Renal pelvis (tissue), 12 donors: ENCODE measurements at places on chromosomes 2 and 18. TPM values are rescaled to one million over a fixed set of nuclear protein-coding genes. Genes with fewer than 3 reads are reported as not detected.
A peak's percentile ranks its signal among the peaks of the same experiment; 100 is the strongest.

DNA sequence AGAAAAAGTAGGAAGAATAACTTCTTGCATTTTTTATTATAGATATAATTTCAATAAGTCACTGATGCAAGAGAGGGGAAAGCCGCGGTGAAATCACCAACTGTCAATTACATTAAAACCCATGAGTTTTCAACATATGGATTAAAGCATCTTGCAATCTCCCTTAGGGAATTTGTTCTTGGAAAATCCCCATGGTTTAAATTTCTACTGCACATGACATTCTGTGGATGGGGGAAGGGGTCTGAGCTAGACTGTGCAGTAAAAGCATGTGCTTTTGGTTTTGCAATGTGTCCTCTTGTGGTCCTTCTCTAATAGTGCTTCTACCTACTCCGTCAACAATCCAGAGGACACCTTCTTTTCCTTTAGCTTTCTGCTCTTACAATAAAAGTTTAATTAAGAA is 894.0 kb downstream of the DCDC2C start:
- DNase-seq: no peak

GRCh38 chr18:5419030-5419429 is 123.5 kb upstream of the ZBTB14 start:
- no peak for DNase-seq

DNA sequence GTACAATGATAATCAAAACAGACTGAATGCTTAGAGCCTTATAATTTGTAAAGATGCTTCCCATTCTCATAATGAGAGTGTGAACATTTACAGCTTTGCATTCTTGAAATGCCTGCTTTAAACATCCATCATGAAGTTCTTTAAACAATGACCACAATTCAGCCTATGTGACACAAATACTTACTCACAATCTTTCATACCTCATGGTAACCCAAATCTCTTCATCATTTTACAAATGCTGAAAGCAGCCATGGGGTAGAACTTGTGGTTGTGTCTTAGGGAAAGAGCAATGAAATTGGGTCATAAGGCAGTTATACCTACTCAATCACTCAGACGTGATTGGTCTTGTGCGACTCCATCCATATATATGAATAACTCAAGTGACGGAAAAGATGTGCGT is 140.7 kb downstream of the RND3 start:
- no peak for DNase-seq

DNA sequence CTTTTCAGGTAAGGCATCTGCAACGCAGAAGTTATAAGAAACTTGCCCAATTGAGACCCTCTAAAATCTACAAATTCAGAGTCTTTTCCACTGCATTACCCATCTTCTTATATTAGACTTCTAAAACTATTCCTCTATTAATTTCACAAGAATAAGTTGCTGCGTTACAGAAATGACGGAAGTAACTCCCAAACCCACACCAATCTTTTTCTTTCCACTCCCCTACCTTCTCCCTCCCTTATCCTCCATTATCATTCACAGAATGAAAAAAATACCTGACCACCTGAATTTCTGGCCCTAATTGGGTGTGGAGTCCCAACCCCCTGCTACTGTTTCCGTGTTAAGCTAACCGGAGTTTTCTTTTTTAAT is 689 bp downstream of the RPRD1A start:
- peak; percentile 19 for DNase-seq

- DNase-seq: no peak
These were observed 60.1 kb downstream of the EMILIN2 start for GRCh38 chr18:2906704-2907549.

GRCh38 chr2:132691556-132691955 is 21.6 kb upstream of the LYPD1 start:
- DNase-seq: no peak

- no peak for DNase-seq
These were observed 50.2 kb downstream of the CENPO start for GRCh38 chr2:24843330-24843860.

DNA sequence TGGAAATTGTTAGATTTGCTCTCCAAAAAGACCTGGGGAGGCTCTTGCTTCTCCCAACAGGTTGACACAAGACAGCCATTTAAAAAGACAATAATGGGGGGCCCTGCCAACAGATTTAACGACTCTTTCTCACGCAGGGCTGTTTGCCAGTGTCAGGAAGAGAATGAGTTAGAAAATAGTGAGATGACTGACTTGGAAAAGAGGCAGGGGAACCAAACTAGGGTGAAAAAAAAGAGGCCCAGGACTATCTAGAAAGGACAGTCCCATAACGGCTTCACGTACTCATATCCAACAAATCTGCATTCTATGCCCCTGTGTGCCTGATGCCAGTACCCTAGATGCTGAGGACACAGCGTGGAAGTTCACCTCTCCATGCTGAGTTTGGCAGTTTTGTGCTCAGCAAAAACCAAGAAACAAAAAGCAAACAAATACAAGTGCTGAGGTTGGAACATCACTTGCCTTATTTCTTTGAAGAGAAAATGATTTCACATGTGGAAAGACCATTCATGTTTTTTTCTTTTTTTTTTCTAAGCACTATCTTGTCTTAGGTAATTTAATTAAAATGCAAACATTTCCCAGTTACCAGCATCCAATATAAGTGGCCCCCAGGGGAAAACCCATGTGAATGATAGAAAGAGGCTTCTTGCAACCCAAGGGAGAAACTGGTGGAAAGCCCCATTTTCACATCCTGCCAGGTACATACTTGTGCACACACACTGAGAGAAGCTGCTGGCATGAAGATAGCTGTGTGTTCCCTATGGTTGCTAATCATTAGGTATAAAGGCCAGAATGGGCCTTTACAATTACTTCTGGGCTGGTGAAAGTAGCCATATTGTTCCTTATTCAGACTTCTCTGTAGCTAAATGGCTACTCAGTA is 10.6 kb upstream of the WIPF1 start:
- no peak for DNase-seq

Gene TEX51
- not detected for polyA plus RNA-seq

Gene CCDC88A
- 71.5 TPM for polyA plus RNA-seq

Gene AOX1
- 2.3 TPM for polyA plus RNA-seq

Gene CAPN14
- 0.18 TPM for polyA plus RNA-seq
